ENCODE measurements at places on chromosomes 7 and 10. TPM values are rescaled to one million over a fixed set of nuclear protein-coding genes. Genes with fewer than 3 reads are reported as not detected.
A peak's percentile ranks its signal among the peaks of the same experiment; 100 is the strongest.

DNA sequence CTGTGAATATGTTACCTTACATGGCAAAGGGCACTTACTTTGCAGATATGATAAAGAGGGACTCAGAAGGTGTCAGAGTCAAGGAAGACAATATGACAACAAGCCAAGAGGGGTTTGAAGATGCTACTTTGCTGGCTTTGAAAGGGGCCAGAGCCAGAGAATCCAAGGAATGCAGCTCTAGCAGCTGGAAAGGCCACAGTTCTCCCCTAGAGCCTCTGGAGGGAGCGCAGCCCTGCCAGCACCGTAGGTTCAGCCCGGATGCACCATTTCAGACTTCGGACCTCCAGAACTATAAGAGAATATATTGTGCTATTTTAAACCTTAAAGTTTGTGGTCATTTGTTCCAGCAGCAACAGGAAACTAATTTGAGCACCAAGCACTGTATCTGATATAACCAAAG lies 32.9 kb upstream of the WDR11 start:
- DNase-seq = no peak

- DNase-seq = no peak
Measured at GRCh38 chr10:5515948-5516761, 8.6 kb upstream of the CALML3 start.

DNA sequence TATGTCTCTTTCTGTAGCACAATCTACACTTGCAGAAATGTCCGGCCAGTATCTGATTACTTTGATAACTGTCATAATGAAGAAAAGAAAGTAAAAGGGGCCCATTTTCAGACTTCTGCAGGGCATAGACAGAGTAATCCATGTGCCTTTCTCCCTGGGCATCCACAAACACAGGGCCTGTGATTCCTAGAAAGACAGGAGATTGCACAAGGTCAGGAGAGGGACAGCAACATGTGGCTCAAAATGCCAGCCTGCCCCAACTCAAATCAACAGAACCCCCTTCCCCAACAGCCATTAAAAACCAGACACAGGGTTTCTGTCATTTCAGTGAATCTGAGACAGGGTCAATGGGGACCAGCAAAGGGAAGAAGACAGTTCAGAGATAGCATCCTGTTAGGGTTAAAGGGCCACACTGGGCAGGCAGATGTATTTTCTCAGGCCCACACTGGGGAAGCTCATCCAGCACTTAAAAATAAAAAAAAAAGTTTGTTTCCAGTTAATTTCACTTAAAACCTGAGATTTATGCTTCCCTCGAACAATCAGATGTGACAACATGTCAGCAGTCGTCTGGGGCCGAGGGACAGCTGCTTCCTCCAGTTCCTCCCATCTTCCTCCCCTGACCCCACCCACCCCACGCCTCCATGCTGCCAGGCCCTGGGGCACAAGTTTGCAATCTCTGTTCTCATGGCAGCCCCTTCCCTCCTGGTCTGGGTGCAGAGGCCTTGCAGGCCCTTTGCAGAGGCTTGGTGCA lies 30.7 kb upstream of the ACSL5 start:
- DNase-seq = no peak

The GIMAP1 gene
- 2.5 TPM for polyA plus RNA-seq

GRCh38 chr10:95214369-95214768 lies 20.3 kb downstream of the ACSM6 start:
- DNase-seq = no peak

The PRKCQ gene
- 10.6 TPM for polyA plus RNA-seq

DNA sequence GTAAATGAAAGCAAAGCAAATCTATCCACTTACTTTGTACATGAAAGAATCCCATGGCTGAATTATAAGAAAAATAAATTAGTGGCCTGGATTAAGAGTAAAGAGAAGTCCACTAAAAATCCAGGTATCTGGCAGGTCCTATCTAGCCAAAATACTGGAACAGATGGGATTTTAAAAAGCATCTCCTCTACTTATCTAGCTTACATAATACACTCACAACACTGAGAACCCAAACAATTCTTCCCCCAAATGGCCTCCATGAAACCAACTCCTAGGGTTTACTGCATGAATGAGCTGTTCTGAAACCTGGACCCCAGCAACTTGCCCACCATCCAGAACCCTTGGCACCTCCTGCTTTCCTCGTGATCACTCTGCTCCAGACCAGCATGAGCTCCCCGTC lies 61.3 kb downstream of the AFAP1L2 start:
- DNase-seq = no peak

DNA sequence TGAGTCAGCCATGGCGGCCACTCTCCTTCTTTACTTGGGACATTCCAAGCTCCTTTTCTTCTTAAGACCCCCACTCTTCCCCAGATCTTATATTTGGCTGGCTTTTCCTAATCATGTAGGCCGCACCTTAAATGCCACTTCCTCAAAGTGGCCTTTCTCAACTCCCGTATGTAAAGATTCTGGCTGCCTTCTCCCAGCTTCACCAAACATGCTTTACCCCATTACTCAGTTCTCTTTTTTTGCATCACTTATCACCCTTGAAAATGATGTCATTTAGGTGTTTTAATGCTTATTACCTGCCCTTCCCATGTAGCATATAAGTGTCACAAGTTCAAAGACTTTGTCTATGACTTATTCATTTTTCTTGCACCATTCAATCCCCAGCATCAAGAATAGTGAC lies 810.1 kb upstream of the CELF2 start:
- no peak for DNase-seq

GRCh38 chr7:7354674-7355073 lies 172.3 kb downstream of the C1GALT1 start:
- no peak for DNase-seq

DNA sequence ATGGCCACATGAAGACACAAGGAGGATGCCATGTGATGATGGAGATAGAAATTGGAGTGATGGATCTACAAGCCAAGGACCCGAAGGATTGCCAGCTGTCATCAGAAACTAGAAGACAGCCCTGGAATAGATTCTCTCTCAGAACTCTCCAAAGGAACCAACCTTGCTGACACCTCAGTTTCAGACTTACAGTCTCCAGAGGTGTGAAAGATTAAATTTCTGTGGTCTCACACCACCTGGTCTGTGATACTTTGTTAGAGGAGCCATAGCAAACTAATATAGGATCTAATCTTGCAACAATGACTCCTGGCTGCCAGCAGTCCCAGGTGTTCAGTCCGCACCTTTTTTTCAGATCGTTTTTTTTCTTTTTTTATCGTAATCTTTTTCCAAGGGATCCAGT lies 647.3 kb upstream of the GHITM start:
- no peak for DNase-seq

DNA sequence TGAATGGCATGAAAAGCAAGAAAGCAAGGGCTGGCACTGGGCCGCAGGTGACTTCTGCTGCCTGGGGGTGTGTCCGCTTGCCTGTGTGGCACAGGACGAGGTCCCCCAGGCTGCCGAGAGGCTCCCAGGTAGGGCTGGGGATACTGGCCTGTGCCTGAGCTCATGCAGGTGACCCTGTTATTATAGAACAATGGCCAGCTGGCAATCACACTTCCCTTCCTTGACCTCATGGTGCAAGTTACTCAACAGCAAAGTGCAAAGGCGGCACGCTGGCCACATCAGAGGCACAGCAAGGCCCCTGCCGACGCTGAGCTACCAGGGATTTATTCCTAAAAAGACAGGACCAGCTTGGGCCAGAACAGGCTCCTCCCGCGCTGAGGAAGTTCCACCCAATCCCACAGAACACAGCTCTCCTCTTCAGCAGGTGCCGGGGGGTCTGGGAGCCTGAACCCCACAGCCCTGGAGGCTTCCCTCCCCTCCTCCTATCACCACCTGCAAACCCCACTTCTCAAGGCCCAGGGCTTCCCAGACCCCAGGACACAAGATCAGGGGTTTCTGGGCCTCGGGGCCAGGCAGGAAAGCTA lies 1.4 kb upstream of the ADAM8 start:
- no peak for DNase-seq

- DNase-seq = peak; percentile 59
Measured at GRCh38 chr7:68752485-68753178, 845.6 kb upstream of the AUTS2 start.

The UPK3B gene
- polyA plus RNA-seq = 0.65 TPM

DNA sequence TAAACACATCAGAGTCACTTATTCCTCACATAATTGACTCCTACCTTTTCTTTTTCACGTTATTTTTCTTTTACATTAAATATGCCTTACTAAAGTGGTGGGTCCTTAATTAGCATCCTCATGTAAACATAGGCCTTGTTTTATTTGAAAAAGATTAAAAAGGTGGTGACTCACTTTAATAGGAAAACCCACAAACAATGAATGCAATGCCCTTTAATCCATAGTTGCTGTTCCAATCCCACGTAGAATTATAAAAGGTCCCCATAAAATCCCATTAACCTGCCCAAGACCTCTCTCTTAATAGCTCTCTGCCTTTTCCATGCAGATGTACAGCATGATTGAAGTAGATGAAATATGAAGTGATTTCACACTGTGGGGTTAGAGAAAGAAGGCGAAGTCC lies 32.2 kb downstream of the SLC16A12 start:
- DNase-seq = no peak

GRCh38 chr7:55426676-55427075 lies 61.5 kb downstream of the LANCL2 start:
- no peak for DNase-seq

All from muscle of leg (tissue), 16 donors.